Islet precursor cell (in vitro differentiated cells): ENCODE measurements at places on chromosomes 11 and 22.

DNA sequence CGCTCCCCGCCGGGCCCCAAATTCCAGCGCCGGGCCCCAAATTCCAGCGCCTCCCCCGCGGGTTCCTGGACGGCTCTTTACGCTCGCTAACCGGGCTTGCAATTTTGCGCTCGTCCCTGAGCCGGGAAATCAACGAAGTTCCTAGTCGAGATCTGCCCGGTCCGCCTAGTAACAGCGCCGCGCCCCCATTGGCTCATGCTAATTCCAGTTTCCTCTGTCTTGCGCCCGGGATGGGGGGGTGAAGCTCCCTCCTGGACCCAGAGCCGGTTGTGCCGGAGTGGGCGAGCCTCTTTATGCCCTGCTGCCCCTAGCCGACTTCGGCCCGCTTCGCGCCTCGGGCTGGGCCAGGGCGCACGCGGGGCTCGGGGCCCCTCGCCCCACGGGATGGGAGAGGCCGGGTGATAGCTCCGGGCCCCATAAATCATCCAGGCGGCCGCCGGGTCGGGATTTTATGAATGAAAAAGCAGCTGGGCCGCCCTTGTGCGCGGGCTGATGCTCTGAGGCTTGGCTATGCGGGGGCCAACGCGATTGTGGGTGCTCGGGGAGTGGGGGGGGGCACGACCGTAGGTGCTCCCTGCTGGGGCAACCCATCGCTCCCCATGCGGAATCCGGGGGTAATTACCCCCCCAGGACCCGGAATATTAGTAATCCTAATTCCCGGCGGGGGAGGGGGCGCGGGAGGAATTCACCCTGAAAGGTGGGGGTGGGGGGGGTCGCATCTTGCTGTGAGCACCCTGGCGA, 1.8 kb upstream of the CCND1 start:
- peak; percentile 99 for DNase-seq

- DNase-seq = no peak
Observed at GRCh38 chr11:1496091-1496760, 9.6 kb upstream of the MOB2 start.

DNA sequence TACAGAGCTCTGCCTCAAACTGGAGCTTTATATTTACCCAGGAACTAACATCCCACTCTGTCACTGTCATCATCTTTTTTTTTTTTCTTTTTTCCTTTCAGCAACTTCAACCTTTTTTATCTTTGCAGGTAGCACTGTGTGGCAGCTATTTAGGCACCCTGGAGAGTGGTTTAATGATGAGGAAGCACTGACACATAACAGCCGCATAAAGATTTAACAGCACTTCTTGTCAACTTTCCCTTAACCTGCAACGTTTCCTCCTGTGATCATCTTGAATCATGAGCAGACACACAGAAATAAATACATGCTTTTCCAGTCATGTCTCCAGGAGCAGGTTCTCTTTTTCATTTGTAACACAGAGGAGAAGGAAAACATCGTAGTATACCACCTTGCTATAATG, 34.8 kb downstream of the PDGFD start:
- no peak for DNase-seq

- DNase-seq = no peak
Observed at GRCh38 chr22:47382164-47382890, 619.9 kb downstream of the TBC1D22A start.

GRCh38 chr11:465896-466530, 15.9 kb downstream of the PTDSS2 start:
- no peak for DNase-seq

- DNase-seq = peak; percentile 45
Observed at GRCh38 chr22:31136711-31137110, 3.6 kb downstream of the PLA2G3 start.

DNA sequence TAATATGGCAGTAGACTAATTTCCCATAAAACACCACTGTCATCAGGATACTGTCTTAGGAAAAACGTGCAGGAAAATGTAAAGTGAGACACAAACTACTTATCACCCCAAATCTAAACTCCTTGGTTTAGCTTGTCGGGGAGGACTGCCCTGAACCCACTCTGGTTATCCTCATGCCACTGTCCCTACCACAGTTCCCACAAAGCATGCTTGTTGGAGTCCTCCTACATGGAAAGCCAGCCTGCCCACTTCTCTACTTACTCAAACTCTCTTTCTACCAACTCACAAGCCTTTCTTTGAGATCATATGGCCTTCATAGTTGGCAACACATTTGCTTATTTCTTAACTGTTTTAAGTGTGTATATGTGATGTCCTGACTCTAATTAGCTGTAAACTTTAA, 179.0 kb downstream of the SWAP70 start:
- DNase-seq = no peak

- DNase-seq = no peak
Observed at GRCh38 chr11:41458641-41459040, 811 bp downstream of the LRRC4C start.

DNA sequence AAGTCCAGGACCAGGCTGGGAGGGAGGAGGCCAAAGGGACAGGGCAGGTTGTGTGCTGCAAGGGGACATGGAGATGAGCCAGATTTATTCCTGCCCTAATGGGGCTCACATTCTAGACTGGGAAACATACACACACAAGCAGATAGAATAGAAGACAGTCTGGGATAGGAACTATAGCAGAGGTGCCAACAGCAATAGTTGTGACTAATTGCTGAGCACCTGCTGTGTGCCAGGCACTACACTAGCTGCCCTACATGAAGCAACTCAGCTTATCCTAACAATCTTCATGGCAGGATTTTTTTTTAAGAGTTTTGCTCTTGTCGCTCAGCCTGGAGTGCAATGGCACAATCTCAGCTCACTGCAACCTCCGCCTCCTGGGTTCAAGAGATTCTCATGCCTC, 11.4 kb downstream of the MOGAT2 start:
- peak; percentile 20 for DNase-seq

DNA sequence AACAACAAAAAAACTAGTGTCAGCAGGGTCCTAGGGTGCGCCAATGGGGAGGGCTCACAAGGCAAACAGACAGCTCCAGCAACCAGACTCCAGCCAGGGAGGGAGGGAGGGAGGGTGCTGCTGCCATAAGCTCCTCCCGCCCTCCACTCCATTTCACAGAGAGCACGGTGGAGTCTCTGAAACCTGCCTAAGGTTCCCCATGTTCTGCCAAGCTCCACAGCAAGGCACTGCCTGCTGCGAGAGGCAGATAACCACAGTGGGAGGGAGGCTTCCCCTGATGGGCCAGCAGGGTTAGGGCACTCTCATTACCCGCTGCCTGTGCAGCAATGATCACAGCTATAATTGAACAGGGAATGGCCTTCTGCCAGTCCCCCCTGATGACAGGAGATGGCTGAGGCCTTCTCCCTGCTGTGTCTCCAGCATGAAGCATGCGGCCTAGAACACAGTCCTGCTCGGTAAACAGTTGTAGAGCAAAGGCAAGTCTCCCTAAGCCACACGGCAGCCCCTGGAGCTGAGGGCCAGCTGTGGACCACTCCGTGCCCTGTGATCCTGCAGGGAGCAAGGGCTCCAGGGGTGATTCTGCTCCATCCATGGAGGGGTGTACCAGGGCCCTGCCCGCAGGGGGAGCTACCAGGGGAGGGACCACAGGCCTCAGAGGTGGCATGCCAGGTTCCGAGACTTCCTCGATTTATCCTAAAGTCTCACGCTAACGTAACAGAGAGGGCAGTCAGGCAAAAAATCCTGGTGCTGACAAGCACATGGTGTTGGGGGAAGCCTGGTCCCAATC, 42.9 kb downstream of the PC start:
- DNase-seq = no peak

DNA sequence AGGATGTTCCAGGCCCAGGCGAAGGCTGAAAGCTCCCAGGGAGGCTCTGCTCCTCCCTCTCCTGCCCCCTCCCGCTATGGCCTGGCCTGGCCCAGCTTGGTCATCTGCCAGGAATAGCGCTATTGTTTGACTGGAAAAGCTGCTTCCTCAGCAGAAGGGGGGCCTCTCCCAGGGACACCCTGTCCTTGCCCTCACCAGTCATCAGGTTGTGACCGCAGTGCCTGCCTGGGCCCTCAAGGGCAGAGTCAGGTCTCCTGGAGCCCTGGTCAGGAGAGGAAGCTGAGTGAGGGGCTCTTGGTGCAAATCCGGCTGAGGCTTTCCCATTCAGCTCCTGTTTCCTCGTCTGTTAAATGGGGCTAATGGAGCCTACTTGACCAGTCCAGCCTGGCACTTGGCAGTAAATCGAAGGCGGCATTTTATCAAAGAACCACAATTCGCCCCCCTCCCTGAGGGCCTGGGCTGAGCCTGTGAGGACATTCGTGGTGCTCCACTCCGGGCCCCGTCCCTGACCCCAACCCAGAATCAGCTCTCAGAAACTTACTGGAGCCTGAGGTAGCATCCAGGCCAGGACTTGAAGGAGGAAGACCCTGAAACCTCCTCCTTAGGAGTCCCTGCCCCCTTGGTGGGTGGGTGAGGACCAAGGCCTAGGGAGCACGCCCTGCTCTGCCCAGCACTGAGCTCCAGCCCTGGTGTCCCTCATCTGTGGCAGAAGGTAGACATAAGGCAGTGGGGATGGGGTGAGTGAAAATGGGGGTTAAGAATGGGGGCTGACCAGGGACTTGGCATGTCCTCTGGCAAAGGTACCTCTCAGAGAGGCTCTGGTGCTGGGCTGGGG, 2.0 kb upstream of the CASTOR1 start:
- peak; percentile 66 for DNase-seq

DNA sequence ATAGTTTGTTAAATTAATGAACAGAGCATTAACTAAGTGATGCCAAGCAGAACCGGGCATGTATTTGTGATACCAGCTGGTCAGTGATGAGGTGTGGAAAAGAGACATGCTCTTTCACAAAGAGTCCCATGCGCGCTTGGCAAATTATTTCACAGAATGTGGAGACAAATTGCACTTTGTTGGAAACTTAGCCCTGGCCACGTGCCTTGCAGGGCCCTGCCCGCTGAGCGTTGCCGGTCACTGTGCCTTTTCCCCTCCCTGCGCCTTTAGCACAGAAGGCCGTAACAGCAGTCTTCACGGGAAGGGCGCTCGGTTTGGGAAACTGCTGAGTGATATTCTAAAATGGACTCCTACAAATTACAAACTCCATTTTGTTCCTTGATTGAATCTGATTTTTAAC, 235.9 kb downstream of the TBC1D22A start:
- DNase-seq = no peak

GRCh38 chr22:44914026-44914721, 95.6 kb downstream of the PHF21B start:
- peak; percentile 49 for DNase-seq

DNA sequence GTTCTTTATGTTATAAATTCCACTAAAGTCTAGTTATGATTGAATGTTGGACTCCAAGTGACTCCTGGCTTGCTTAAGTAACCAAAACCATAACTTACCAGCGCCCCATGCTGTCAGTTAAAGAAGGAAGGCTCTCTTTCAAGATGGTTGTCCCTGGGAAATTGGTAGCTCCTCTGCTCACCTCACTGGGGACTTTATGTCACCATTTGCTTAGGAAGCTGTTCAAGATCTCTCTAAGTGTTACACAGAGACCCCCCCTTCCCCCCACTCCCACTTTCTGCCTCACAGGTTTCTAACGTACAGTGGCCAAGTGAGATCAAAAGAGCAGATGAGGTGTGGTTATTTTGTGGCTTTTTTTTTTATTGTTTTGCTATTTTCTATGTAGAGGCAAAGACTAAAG, 301.8 kb downstream of the AASDHPPT start:
- DNase-seq = no peak

DNA sequence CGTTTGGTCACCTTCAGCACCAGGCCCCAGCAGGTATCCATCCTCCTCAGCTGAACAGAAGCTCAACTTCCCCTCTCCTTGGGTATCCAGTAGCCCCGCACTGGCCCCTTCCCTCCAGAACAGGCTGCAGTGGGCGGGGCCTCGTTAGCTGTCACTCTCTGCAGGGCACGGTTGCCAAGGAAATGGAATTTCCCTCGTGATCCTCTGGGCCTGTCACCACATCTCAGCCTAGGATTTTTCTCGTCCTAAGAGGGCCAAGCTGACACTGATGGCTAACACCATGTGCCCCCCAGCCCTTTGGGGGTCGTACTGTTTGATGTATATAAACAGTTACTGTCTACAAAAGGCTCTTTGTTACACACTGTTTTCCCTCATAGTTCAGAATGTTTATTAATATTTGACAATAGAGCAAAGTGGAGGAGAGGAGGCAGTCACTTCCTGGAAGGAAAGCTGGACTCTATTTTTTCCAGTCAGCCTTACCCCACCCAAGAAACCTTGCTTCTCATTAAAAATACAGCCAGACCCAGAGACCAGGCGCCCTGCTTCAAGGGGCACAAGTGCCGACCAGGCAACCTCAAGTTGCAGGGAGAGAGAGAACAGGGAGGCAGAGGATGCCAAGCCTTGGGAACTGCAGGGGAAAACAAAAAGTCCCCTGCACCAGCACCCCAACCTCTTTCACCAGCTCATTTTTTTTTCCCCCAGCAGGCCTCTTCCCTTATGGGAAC, 44.5 kb downstream of the FEZ1 start:
- DNase-seq = peak; percentile 83

DNA sequence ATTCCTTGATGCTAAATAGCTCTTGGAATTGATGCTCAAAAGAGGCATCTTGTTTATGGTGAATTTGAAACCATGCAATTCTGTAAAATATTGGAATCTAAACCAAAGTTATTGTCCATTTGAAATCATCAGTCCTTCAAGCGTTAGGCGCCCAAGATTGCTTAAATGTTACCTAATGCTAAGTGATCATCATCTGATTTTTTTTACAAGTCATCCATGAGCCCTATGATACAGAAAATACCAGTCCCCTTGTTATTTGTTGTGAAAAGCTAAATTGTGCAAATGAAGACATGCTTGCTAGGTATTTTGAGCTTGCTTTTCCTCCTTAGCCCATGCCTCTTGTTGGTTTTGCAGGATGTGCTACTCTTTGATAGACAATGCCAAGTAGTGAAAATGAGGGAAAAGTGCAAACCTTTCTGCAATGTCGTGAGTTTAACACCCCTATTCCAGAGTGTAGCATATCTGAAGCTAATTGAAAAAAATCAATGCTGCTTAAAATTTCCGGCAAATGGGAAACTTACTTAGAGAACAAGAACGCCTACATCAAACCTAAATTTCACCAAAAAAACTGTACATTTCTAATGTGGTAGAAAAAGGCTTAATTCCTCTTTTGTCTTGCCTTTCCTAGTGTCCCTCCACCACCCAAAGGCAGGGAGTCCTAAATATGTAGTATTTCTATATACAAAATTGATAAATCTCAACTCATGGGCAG, 1.9 kb downstream of the GRK3 start:
- no peak for DNase-seq

DNA sequence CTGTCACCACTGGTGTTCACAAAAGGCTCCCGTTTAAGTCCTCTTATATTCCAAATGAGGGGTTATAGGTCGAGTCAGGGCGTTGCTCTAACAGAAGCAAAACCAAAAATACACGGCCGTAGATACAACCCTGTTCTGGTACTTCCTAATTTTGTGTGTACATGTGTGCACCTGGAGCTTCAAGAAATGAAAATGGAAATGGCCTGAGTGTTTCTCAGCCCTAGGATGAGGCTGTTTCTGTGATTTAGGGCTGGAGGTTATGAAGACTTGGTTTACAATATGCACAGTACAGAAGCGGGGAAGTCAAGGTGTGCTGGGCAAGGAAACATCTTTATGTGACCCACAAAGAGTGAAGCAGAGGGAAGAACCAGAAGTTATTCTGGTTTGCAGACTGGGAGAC, 110.4 kb upstream of the OR4B1 start:
- DNase-seq = no peak

- DNase-seq = no peak
Observed at GRCh38 chr11:133950874-133951326, 5.9 kb downstream of the IGSF9B start.
